ENCODE measurements at places on chromosomes 6 and 20. TPM values are rescaled to one million over a fixed set of nuclear protein-coding genes. Genes with fewer than 3 reads are reported as not detected.

Gene FAM162B
- total RNA-seq = 16.4 TPM

Gene WRNIP1
- 89.4 TPM for total RNA-seq

DNA sequence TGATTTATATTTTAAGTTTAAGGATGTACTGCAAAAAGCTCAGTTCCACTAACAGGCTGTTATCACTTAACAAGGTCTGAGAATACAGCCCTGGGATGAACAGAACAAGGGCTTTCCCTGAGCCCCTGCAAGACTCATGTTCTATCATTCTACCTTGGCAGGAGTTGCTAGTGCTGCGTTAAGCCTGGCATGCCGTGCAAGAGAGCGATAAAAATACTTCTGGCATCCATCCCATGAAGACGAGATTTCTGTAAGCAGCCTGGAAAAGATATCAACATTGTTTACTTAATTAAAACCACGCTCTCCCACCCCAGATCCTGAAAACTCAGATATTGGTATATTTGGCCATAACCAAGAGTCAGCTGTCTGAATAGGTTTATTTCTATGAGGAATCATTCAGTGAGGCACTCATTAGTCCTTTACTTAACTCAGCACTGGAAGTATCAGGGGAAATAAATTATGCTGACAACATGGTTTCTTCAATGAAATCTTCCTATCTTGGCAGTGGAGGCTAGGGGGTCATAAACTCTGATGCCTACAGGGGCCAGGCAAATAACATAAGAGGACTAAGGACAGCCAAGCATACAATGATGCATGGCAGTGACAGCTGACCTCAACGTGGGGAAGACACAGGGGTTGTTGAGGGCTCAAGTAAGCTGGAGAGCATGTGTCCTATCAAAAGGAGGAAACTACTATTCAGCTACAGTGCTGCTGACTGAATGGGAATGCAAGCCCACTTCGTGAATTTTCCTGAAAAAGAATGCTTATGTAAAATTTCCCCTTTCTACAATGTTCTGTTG, 37.6 kb upstream of the LYRM2 start:
- peaks cover 100% of the 10 kb centered on the region for H3K36me3 ChIP-seq
- H3K27me3 ChIP-seq = no peaks in the 10 kb centered on the region
- H3K27ac ChIP-seq = no peak overlapping the region
- H3K4me3 ChIP-seq = no peak overlapping the region

DNA sequence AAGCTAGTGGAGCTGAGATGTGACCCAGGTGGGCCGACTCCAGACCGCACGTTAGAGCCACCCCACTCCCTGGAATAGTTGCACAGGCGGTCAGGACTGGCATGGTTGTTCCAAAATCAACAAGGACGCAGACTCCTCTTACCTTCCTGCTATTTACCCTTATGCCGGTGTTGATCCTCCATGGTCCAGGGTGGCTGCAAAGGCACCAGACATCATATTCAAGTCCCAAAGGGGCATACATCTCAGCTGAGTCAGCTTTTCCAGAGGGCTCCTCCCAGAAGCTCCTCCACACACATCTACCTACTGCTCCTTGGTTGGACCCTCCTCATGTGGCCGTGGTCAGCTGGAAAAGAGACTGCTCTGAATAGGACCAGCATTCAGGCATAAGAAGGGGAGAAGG, 112.2 kb downstream of the SYCP2 start:
- no peak overlapping the region for H3K27ac ChIP-seq
- H3K36me3 ChIP-seq = no peaks in the 10 kb centered on the region
- no peaks in the 10 kb centered on the region for H3K27me3 ChIP-seq
- no peak for DNase-seq
- H3K4me1 ChIP-seq = no peaks in the 10 kb centered on the region

- peaks cover 51% of the 10 kb centered on the region for H3K4me1 ChIP-seq
- H3K4me3 ChIP-seq = no peak overlapping the region
- no peaks in the 10 kb centered on the region for H3K27me3 ChIP-seq
- no peaks in the 10 kb centered on the region for H3K36me3 ChIP-seq
- DNase-seq = no peak
- no peak overlapping the region for H3K27ac ChIP-seq
Observed at GRCh38 chr20:50049442-50050026, 63.4 kb downstream of the UBE2V1 start.

DNA sequence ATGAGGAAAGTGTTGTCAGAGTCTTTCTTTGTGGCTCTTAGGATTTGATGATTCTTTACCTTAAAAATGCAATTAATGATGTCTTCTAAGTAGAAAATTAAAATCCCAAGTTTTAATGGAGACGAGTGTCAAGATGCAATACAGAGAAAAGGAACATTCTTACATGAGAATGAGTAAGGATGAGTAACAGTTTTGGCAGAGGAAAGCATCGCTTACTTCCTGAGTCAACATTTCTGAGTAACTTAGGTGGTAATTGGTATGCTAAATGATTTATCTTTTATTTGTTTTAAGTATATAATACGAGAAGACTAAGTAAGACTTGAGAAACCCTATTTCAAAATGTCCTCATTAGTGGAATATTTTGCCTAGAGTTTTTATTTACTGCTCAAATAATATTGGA, 101.3 kb downstream of the RTN4IP1 start:
- no peaks in the 10 kb centered on the region for H3K4me1 ChIP-seq
- DNase-seq = no peak
- no peak overlapping the region for H3K4me3 ChIP-seq
- H3K27ac ChIP-seq = no peak overlapping the region
- no peaks in the 10 kb centered on the region for H3K36me3 ChIP-seq

DNA sequence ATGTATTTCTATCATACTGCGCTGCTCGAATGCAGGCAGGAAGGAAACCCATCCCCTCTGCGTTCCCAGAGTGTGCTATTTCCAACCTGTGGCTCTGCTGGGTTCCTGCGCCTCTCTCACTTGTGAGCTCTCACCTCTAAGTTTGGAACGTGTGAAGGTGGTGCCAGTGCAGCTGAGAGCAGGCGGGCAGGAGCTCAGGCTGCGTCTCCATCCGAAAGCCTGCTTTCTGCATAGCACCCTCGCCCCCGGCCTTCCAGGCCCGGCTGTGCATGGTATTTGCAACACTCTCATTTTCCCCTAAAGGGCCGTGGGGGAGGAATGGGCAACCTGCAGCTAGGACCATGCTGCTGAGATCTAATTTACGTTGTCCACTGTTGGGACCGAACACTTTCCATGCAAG, 288.0 kb upstream of the TSHZ2 start:
- H3K27me3 ChIP-seq = no peaks in the 10 kb centered on the region
- H3K36me3 ChIP-seq = no peaks in the 10 kb centered on the region
- H3K4me1 ChIP-seq = no peaks in the 10 kb centered on the region
- no peak overlapping the region for H3K27ac ChIP-seq
- DNase-seq = no peak
